Activated naive CD8-positive, alpha-beta T cell treated with anti-CD3 and anti-CD28 coated beads, Interleukin-2, amount 50 U/mL, for 24 hours (primary cell): ENCODE measurements at places on chromosomes 3 and 15.

- H3K27ac ChIP-seq = no peak overlapping the region
- H3K36me3 ChIP-seq = peaks cover 9% of the 10 kb centered on the region
- no peak for DNase-seq
- H3K4me3 ChIP-seq = no peak overlapping the region
- H3K27me3 ChIP-seq = peaks cover 23% of the 10 kb centered on the region
- peaks cover 52% of the 10 kb centered on the region for H3K4me1 ChIP-seq
Observed at GRCh38 chr15:75112278-75112847, 89.0 kb downstream of the PPCDC start.

GRCh38 chr15:63190769-63191649 lies 1.6 kb downstream of the RAB8B start:
- no peak for DNase-seq
- peaks cover 65% of the 10 kb centered on the region for H3K4me1 ChIP-seq
- no peaks in the 10 kb centered on the region for H3K27me3 ChIP-seq
- peaks cover 36% of the 10 kb centered on the region for H3K36me3 ChIP-seq
- peak overlapping the region; percentile 96 for H3K4me3 ChIP-seq

GRCh38 chr15:79812541-79812940 lies 84.3 kb downstream of the MTHFS start:
- DNase-seq = no peak
- H3K4me1 ChIP-seq = no peaks in the 10 kb centered on the region
- no peak overlapping the region for H3K4me3 ChIP-seq

GRCh38 chr3:16430717-16431630 lies 82.5 kb downstream of the RFTN1 start:
- H3K27ac ChIP-seq = peak overlapping the region; percentile 74
- H3K4me3 ChIP-seq = no peak overlapping the region
- H3K4me1 ChIP-seq = peaks cover 36% of the 10 kb centered on the region
- peaks cover 81% of the 10 kb centered on the region for H3K36me3 ChIP-seq

DNA sequence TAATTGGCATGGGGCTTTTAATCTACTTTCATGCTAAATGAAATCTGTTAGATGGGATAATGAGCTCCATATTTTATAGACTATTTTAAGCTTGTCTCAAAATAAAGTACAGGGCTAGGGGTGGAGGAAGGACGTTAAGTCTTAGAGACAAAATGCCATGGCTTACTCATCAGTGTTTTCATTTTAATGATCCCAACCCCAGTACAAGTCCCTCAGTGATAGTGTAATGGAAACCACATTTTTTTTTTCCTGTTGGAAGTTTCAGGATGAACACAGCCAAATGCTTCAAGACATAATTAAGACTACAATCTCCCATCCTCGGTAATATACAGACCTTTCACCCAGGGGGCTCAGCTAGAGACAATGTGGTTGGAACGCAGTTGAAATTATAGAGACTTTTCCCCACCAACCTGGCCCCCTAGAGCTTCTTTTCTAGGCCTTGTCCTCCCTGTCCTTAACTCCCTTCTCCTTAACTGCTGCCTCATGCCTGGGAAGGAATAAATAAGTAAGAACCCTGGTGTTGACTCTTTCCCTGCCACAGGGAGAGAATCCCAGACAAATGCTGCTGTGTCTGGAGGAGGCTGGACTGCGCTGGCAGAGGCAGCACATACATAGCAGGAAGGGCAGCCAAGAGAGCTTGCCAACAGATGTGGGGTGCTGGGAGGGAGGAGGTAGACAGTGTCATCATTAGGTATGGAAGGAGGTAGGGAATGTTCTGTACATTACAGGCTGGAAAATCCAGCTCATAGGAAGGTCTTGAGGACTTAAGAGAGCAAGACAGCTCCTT lies 115.4 kb upstream of the ROPN1 start:
- no peaks in the 10 kb centered on the region for H3K27me3 ChIP-seq
- H3K4me1 ChIP-seq = no peaks in the 10 kb centered on the region
- no peak overlapping the region for H3K4me3 ChIP-seq
- DNase-seq = no peak
- H3K27ac ChIP-seq = no peak overlapping the region
- H3K36me3 ChIP-seq = no peaks in the 10 kb centered on the region

- peak; percentile 53 for DNase-seq
- H3K27ac ChIP-seq = peak overlapping the region; percentile 96
- peaks cover 2% of the 10 kb centered on the region for H3K27me3 ChIP-seq
Observed at GRCh38 chr3:5192571-5193365, 5.3 kb downstream of the EDEM1 start.

DNA sequence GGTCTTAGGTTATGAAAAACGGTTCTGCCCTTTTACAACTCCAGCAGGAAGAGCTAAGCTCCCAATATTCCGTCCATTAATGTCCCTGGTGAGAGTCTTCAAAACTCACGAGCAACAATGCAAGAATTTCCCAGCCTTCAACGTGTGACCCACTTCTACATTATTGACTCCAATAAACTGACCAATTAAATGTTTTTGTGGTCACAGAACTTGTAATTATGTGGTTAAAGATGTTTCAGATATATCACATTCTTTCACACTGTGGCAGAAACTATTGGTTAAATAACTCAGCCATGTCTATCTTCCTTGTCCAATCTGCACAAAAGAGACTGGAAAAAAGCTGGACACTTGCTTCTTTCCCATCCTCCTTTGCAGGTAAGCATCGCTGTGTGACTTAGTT lies 286.6 kb upstream of the ADAMTS9 start:
- DNase-seq = no peak
- no peak overlapping the region for H3K27ac ChIP-seq
- no peak overlapping the region for H3K4me3 ChIP-seq
- H3K27me3 ChIP-seq = no peaks in the 10 kb centered on the region
- no peaks in the 10 kb centered on the region for H3K36me3 ChIP-seq

DNA sequence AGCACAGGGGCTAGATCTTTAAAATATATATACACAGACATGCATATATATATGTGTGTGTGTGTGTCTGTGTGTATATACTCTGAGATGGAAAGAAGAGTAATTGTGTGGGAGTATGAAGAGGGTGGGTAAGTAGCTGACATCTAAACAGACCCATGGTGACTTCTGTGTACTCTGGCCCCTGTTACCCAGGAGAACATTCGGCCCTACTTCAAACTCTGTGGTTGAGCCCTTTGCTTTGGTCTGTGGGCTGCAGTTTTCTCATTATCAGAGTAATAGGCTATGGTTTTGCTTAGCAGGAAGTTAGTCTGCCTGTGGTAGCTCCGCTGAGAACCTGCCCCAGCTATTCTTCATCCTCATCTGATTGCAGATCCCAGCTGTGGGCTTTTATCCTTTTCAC lies 141.4 kb downstream of the RBPMS2 start:
- no peaks in the 10 kb centered on the region for H3K27me3 ChIP-seq
- peak overlapping the region; percentile 70 for H3K4me3 ChIP-seq
- H3K4me1 ChIP-seq = peaks cover 69% of the 10 kb centered on the region
- H3K36me3 ChIP-seq = peaks cover 39% of the 10 kb centered on the region
- DNase-seq = peak; percentile 37
